Activated CD4-positive, alpha-beta T cell treated with anti-CD3 and anti-CD28 coated beads, Interleukin-2, amount 50 U/mL, for 48 hours (primary cell): ENCODE measurements at places on chromosomes 6 and 20.

DNA sequence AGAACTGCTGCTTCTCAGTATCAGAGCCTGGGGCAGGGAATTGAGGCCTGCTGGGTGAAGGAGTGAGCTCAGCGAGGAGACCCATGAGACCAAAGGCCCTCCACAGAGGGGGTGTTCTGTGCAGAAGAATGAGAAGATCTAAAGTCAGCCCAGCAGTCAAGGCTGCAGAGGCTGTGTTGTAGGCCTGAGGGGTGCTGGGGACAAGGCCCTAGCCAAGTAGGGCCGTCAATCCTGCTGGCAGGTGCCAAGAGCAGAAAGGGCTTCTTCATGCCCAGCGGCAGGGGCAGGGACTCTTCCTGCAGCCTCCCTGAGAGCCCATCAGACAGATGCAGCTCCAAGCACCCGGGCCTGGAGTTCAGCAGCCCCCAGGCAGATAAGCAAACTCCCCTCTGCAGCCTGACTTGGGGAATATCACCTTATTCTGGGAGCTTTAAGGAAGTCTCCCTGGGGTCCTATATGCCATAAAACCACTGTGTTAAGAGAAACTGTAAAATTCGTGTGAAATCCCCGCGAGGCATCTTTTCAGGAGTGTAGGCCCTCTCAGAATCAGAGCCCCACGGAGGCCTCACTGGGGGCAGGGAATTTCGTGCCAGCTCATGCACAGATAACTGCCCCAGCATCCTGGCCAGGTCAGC lies 9.0 kb downstream of the CCDC167 start:
- no peak for DNase-seq

DNA sequence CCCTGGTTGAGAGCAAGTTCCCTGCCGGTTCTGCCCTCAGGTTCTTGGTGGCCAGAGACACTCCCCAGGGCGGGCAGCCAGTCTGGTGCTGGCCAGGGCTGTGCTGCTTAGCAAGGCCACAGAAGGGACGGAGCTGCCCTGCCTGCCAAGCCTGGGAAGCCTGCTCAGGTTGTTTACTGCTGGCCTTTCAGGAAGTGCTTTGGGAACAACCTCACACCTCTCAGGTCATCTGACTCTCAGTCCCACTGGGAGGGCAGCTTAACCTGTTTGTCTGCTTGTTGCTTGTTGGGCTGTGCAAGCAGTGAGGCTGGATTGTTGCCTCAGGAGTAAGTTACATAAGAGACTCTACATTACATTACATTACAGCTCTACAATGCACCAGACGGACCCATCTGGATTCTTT lies 75.8 kb upstream of the AFDN start:
- no peak for DNase-seq

DNA sequence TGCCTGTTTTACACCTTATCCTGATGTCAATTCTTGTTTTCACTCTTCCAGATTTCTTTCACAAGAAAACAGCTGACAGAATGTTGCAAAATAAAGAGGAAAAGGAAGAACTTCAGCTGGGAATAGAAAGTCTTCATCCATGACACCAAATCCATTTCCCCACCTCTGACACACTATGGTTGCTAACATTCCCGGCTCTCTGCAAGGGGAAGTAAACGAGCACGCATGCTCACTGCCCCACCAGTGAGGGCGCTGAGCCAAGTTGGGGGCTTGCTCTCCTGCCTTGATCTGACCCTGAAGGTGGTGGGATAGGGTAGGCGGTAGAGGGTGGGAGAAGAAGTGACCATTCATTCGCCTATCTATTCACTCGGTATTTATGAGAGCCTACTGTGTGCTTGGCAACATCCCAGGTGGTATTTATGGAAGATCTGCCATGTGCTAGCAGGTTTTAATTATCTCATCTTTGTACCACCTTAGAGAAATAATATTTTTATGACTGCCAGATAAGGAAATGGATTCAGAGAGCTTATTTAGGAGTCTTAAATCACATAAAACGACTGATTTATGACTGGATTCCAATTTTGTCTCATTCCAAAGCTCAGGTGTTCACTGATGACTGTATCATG lies 206.2 kb downstream of the FOXC1 start:
- no peak for DNase-seq

GRCh38 chr6:73314577-73315492 lies 39.2 kb downstream of the DPPA5 start:
- DNase-seq: no peak

- no peak for DNase-seq
Measured at GRCh38 chr6:156658966-156659821, 118.0 kb upstream of the ARID1B start.

DNA sequence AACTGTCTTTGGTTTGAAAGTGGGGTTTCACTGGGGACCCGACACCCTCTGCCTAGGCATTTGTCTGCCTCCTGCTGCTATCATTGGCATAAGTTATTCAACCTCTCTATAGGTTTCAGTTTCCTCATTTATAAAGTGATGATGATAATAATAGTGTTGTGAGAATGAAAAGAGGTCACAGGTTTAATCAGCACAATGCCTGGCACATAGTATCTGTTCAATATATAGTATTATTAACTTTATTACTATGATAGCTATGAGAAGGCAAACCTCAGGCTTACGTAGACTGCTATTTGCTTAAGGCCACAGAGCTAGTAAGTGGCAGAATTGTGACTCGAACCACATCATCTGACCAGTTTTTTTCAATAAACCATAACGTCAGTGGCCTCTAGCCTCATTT lies 256.8 kb downstream of the CDKAL1 start:
- no peak for DNase-seq

DNA sequence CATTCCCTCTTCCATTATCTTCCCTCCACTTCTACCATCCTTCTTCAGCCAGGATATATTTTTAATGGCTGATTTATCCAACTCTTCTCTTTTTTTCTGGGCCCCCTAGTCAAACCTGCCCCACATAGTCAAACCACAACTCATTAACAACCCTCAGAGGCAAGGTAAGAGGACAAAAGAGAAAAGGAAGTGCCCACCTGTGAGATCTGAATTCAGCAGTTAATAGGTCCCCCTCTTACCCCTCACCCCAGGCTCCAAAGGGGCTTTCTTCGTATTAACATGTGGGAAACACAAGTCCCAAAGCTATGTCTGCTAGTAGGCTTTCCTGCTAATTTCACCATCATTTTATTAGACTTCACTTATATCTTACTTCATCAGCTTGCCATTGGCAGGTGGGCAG lies 44.1 kb upstream of the TSPYL1 start:
- DNase-seq: no peak

DNA sequence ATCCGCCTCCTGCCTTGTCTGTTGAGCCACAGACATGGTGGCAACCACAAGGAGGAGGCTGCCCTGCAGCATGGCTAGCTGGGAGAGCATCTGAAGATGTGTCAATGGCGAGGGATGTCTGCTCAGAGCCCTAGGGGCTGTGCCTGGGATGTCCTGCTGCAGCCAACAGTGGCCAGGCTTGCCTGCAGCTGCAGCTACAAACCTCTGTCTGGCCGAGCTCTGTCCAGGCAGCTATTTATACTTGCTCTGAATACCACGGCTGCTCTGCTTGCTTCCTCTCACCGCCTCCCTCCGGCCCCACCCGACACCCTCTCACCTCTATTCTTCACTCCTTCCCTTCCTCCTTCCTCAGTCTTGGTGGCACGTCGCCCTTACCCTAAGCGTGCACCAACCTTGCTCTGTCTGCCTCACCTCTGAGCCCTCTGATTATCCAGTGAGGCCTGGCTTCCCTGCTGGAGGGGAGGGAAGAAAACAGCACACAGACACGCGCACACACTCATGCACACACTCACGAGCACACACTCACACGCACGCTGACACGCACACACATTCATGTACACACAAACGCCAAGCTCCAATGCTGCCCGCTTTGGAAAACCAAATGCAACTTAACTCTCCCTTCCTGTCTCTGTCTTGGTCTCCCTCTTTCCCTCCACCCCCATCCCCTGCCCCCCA lies at the start of gene ANGPT4:
ANGPT4 (minus strand) TSS at position 210 of the 675 bp plus-strand sequence; CDS start at position 90, 120 bp downstream.
- DNase-seq: no peak

GRCh38 chr6:81901551-81901966 lies 149.1 kb upstream of the TENT5A start:
- DNase-seq: no peak
